ENCODE measurements at places on chromosomes 4 and X.

GRCh38 chrX:18278449-18278848 is 57.8 kb upstream of the BEND2 start:
- DNase-seq, result no peak

DNA sequence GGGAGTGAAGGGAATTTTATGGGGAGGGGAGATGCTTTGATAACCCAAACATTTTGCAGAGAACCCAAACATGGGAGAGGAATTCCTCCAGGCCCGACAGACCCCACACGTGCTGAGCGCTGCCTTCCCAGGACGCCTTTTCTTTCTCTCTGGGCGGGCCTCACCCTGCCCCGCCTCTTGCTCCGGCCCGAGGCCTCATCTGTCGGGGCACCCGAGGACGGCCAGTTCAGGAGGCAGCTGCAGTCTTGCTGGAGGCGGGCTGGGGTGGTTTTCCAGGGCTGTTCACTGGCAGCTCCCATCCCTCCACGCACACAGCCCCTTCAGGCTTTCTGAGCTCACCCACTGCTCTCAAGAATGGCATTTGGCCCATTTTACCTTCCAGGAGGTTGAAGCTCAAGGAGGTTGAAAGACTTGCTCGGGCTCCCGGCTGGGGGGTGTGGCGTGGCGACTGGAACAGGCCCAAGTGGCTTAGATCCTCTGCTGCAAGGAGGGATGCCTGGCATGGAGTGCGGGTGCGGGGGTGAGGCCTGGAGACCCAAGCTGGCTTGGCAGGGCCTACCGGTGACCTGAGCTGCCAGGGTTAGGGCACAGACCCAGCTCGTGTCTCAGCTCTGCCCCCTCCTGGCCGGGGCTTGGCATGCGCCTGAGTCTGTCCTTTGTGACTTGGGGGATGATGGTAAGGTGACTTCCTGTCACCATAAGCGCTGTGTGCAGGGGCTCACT is 99.2 kb downstream of the PSAPL1 start:
- DNase-seq, result peak; percentile 31

DNA sequence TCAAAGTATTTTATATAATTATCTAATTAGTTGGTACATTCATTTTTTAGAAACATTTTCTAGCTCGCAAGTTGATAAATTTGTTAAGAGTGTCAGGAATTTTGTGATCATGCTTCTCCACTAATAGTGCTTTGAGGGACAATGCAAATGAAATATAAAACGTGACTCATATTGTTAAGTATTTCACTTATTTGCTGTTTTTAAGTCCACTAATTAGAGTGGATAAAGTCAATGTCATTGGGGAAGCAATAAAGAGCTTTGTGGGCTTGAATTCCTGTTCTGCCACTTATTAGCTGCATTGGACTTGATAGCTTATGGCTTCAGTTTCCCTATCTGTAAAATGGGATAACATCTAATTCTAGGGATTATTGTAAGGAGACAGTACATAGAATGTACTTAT is 26.5 kb upstream of the ANAPC4 start:
- no peak for DNase-seq

- no peak for DNase-seq
These were observed 164.2 kb downstream of the CBR4 start for GRCh38 chr4:168845897-168846296.

GRCh38 chrX:116493271-116493670 is 30.5 kb upstream of the CT83 start:
- DNase-seq, result no peak

DNA sequence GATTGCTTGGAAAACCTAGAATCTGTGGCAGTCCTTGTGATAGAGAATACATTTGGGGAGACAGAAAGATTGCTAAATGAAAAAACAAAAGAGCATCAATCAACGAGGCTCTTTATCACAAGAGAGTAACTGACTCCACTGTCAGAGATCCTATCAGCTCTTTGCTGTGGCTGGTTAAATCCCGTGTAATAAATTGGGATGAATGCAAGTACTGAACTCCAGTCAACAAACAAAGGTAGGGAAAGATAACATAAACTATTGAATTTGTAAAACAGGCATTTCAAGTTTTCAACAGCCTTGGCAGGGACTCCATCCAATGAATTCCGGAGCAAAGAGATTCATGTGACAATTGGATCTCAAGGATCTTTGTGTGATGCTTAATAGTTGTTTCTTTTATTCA is 21.3 kb downstream of the MMRN1 start:
- no peak for DNase-seq

DNA sequence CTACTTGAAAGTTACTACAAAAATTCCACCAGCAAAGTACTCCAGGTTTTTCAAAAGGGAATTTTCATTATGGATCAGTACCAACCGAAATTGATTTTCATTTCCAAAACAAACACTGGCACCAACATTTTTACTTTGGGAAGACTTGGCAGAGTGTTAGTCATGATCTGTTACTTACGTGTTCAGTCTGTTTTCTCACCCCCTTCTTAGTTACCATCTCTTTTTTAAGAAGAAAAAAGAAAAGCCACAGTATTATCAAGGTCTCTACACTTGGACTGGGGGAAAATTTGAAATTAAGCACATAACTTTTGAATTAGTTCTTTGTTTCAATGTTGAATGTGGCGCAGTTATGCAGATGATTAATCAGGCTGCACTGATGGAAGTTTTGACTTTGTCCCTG is 27.5 kb downstream of the RBBP7 start:
- no peak for DNase-seq

GRCh38 chrX:140817943-140818342 is 108.4 kb downstream of the LINC00632 start:
- no peak for DNase-seq

DNA sequence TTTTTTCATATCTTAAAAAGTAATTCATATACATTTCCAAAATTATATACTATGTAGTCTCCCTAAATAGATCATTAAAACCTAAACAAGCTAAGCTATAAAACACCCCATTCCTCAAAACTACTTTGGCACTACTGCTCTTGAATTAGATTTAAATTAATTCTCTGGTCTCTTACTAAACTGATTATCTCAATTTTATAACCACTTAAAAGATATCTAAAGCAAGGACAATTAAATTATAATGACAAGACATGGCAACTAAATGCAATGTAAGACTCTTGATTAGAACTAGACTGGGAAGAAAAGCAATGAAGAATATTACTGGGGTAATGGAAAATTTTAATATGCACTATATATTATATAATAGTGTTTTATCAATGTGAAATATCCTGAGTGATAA is 27.9 kb downstream of the TMEM184C start:
- DNase-seq, result no peak

DNA sequence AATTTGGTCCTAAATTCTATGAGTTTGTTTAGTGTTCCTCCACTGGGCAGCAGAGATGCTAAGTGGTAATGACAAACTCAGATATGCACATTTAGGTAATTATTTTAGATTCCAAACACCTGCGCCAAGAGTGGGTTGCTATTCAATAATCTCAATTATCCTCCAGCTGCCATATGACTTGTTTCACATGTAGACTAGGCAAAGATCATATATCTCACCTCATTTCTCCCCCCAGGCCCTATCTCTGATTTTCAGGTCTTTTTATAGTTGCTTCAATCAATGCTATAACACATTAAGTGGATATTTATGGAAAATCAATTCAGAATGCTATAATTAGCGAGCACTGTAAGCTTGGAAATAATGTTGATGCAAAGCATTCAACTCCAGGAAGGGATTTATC is 217.6 kb downstream of the KCTD8 start:
- no peak for DNase-seq

DNA sequence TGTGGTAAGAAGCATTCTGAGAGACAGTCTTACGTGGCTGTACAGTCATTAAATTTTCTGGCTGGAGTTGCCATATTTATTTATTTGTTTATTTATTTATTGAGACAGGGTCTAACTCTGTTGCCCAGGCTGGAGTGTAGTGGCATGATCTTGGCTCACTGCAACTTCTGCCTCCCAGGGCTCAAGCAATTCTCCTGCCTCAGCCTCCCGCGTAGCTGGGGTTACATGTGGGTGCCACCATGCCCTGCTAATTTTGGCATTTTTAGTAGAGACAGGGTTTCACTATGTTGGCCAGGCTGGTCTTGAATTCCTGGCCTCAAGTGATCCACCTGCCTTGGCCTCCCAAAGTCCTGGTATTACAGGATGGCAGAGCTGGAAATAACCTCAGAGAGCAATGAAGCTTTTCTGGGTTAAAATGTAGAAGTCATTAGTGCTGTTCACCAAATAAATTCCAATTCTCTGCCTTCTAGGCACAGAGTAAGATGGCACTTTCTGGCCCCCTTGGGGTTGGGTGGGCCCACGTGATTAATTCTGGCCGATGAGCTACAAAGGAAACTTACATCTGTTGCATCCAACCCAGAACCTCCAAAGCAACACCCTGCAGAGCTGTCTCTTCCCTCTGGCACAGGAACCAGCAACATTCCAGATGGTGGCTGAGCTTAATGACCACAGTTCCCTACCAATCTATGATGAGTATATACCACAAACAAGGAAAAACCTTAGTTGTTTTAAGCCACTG is 4.5 kb downstream of the MRFAP1 start:
- no peak for DNase-seq

- DNase-seq, result no peak
These were observed 65.1 kb downstream of the HPGDS start for GRCh38 chr4:94277534-94277933.

DNA sequence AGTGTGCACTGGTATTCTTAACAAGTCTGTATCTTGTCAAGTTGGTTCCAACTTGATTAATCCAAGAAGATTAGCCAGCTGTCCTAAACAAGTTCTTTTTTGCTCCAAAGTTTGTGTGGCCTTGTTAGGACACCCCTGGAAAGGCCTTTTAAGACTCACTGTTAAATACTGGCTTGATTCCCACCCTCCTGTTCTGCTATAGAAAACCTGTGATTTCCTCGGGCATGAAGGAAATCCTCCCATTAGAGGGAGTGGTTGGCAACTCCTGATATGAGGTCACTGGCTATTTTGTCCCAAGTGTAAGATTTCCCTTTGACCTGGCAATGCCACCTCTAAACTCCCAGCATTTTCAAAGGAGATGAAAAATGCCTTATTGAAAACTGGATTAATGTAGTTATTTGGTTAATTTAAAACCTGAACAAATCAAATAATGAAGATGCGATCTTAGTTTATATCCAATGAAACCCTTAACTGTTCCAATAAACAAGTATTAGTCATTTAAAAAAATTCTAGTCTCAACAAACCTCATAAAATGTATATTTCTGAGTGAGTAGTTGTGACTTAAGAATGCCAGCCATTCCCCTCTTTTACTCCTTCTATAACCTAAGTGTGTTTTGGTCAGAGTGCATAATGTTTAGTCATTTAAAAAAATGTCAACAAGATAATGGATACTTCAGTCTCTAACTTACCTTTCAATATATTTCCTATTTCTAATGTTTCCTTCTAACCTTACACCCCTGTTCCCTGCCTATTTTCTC is 94.4 kb downstream of the NPNT start:
- DNase-seq, result no peak
